DND-41 (cell line): ENCODE measurements at places on chromosomes 2 and 18.

- no peak for DNase-seq
Measured at GRCh38 chr2:163751696-163752095, 15.9 kb upstream of the FIGN start.

DNA sequence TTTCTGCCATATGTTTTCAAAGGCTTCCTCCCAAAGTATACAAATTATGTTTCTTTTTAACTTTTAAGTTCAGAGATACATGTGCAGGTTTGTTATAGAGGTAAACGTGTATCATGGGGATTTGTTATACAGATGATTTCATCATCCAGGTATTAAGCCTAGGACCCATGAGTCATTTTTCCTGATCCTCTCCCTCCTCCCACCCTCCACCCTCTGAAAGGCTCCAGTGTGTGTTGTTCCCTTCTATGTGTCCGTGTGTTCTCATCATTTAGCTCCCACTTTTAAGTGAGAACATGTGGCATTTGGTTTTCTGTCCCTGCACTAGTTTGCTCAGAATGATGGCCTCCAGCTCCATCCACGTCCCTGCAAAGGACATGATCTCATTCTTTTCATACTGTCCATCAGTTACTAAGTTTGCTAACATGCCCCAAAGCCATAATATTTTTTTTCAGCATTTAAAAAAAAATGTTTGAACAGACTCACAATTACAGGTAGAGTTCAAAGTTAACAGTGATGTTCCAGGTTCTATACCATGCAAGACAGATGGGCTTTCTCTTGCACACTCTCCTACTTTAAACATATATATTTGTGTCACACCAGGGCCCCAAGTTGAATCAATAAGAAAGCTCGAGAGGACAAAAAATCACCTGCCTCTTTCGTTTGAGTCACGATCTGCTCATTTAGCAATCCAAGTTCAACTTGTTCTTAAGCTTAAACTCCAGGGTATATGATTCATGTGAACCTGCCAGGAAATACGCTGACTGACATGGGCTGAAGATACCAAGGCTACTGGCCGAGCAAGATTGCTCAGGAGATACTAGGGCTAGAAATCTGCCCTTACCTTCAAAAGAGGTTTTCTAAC, 77.6 kb downstream of the AP1S3 start:
- no peak for DNase-seq

DNA sequence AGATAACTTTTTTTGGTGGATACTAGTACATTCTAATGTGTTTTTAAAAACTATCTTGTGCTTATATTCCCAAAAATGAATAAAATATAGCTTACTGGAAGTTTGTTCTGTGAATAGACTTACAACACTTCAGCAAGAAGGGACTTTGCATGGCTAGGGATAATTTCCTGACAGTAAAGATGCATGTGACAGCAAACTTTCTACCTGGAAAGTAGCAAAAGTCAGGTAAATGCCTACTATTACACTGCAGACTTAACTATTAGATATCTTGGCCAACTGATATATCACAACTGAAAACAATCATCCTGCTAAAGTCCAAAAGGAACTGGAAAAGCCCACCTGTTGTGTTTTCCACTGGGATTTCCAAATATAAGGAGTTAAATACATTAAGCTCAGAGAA, 1753.5 kb upstream of the CELF4 start:
- DNase-seq, result no peak

- DNase-seq, result peak; percentile 12
Measured at GRCh38 chr2:24970483-24971285, 1.1 kb downstream of the DNAJC27 start.

DNA sequence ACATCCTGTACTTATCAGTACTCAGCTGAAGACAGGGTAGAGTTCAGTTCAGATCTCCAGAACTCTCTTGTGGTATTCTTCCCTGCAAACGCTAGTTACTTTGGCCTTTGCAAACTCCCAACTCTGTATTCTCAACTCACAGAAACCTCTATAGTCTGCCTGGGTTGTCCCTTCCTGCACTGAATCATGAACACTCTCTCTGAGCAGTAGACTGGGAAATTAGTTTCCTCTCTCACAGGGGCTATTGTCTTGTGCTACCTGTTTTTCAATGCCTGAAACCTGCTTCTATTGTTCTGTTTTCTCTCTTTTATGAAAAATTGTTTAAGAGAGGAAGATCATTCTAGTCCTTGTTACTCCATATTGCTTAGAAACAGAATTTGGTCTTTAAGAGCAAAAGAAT, 134.7 kb downstream of the VIT start:
- DNase-seq, result no peak

- DNase-seq, result no peak
Measured at GRCh38 chr2:235752846-235753245, 259.0 kb downstream of the AGAP1 start.
